Fibroblast of villous mesenchyme (primary cell): ENCODE measurements at places on chromosomes 2 and 18. TPM values are rescaled to one million over a fixed set of nuclear protein-coding genes. Genes with fewer than 3 reads are reported as not detected.

The ZBTB7C gene
- not detected in 2 replicates for total RNA-seq

DNA sequence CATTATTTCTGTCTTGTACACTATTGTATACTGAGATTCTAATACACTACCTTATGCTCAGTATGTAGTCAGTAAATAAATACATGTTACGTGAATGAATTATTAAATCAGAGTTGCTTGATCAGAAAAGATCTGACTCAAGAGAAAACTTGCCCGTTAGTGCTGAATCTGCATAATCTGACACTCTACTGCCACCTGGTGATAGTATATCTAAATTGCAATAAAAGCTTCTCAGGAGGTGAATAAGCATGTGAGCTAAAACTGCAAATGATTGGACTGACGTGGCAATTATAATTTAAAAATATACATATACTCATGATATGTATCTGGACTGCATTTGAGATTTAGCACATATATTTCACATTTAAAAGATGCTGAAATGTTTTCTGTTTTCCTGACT, 70.4 kb downstream of the KIAA1328 start:
- peak; percentile 27 for DNase-seq

DNA sequence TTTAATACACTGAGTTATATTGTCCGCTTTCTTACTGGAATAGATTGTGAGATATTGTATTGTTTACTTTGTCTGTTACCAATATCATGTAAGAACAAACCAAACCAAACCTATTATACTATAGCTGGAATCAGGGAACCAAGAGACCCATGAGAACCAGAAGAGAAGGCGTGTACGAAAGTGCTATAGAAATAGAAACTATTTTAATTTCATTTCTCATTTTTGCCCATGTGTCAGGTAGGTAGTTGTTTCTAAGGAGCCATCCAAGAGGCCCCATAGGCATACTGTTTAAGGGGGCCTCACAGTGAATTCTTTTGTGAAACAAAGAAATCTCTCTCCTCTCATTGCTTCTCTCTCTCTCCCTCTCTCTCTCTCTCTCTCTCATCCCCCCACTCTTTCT, 363.6 kb downstream of the RNF144A start:
- no peak for DNase-seq

DNA sequence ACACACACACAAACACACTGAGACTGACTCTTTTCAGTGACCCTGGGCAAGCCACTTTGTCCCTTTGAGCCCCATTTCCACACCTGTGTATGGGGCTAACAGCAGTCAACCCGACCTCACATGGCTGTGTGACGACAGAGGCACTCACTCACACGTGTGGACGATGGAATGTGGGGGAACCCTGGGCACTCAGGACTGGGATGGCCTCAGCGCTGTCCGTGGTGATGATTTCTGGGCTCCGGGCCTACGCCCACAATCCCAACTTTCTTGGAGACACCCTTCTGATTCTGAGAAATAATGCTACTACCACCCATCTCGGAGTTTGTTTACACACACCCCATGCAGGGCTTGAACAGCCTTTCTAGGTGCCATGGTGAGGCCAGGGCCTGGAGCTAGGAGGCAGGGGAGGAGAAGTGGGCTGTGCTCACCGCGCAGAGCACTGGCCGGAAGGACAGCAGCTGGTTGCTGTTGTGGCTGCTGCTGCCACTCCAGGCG, 1.5 kb downstream of the CRYBA2 start:
- peak; percentile 23 for DNase-seq

- no peak for DNase-seq
Observed at GRCh38 chr2:24858996-24859395, 61.0 kb downstream of the ADCY3 start.

GRCh38 chr2:164220265-164220664, 401.0 kb downstream of the GRB14 start:
- no peak for DNase-seq

The FZD7 gene
- total RNA-seq = 14.7 and 43.8 TPM in 2 replicates

The UCN gene
- total RNA-seq = 0.43 and 0.64 TPM in 2 replicates

DNA sequence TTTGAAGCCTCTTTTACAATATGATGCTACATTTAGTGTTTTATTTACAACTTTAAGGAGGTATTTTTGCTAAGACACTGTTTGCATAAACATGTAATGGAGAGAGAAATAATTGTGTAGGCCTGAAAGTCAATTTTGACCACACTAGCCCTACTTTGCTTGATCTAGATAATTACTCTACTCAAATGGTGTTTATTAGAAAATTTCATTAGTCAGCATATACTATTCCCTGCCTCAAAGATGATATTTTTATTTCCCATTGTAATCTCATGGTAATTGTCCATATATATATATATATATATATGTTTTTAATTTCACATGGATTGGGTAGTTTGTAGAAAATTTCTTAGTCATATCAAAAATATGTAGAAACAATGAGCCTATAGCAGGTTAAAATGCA, 632.2 kb downstream of the SATB2 start:
- DNase-seq = no peak

GRCh38 chr2:69202327-69202726, 184.7 kb downstream of the GFPT1 start:
- no peak for DNase-seq

DNA sequence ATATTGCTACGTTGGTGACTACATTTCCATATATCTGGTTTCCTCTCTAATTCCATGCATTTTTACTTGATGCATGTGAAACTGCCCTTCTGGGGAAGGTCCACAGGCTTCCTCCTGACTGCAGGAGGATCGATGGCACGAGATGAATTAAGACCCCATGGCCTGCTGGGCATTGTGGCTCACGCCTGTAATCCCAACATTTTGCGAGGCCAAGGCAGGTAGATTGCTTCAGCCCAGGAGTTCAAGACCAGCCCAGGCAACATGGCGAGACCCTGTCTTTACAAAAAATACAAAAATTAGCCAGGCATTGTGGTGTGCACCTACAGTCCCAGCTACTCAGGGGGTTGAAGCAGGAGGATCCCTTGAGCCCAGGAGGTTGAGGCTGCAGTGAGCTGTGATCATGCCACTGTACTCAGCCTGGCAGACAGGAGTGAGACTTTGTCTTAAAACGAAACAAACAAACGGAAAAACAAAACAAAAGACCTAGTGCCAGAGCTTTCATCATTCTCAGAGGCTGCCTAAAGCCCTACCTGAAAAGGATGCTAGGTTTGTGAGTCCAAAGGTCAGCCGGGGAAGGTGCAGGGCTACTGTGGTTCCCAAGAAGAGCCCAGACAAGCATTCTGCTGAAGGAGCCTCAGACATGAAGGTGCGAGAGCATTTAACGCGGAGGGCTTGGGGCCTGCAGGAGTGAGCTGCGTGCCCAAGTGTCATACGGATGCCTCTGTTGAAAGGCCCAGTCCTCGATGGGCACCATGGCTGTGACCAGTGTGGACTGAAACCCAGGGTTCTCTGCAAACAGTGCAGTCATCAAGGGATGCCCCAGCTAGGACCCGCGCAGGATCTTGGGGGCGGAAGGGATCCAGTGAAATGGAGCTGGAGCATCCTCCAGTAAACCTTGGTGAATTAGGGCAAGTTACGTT, 21.6 kb downstream of the GPR55 start:
- no peak for DNase-seq

DNA sequence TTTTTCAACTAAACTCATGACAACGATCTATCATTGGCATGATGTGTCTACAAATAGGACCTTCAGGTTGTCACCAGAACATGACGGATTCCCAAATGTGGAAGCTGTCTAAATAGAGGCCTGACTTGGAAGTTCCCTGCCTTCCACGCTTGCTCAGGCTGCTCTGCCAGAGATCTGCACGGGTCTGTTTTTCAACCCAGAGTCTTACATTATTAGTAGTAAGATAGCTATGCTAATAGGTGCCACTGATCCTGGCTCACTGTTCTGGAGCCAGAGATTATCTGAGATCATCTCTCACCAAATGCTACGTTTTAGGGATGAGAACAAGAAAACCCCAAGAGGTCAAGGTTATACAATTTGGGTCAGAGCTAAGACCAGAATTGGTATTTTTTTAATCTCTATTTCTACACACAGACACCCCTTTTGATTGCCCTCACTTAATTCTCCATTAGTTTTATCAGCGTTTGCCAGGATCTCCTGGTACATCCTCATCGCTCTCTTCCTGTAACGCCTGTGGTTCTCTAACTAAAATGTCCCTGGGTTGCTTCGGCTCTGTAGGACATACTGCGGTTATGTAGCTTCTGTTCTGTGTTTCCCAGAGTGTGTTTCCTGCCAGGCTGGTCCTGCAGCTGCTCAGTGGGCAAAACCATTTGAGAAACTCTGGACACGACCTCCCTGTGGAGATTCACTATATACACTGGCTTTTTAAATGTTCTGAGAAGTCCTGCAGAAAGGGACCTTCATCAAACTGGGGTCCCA, 5.7 kb downstream of the CDC42EP3 start:
- no peak for DNase-seq

The PSTPIP2 gene
- total RNA-seq = 8.7 and 21.2 TPM in 2 replicates

The ANKRD30B gene
- total RNA-seq = 0.86 and 1.9 TPM in 2 replicates

DNA sequence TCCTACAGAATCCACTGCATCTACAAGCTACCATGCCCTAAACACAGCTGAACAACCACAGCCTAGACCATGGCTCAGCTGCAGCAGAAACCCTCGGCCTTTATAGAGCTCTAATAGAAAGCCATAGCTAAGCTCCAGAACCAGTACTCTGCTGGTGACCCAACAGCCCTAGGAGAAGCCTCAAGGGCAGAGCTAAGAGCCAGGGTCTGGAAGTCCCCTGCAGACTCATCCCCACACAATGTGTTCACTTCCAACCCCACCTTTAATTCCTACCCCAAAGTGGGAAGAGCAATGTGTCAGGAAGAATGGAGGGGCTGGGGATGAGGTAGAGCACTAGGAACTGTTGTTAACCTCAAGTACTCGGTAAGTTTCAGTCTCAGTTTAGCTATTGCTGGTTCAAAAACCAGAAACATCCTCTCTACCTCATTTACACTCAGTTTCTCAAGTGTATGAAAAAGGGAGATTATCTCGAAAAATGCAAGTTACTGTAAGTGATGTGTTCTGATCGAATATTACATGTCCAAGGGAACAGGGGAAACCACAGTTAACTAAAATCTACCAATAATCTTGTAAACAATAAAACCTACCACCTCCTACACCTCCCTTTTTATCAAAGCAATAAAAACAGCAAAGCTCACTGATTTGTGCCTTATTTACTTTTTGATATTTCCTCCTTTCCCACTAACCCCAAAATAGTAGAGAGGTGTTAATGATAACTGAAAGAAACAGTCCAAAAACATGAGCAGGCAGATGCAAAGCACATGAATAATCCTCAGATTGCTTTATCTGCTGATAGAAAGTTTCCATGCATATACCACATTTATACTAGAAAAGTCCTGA, 36.2 kb downstream of the THADA start:
- no peak for DNase-seq

The LYPD6B gene
- 1.9 and 3.0 TPM in 2 replicates for total RNA-seq

- no peak for DNase-seq
Observed at GRCh38 chr2:31547485-31547884, 33.3 kb downstream of the SRD5A2 start.

The C1GALT1C1L gene
- total RNA-seq = 0.86 and 1.3 TPM in 2 replicates

The NXPH2 gene
- under 0.01 TPM in 1 of 2 replicates, not detected in the other for total RNA-seq

The RAD51AP2 gene
- under 0.01 TPM in 2 replicates for total RNA-seq

DNA sequence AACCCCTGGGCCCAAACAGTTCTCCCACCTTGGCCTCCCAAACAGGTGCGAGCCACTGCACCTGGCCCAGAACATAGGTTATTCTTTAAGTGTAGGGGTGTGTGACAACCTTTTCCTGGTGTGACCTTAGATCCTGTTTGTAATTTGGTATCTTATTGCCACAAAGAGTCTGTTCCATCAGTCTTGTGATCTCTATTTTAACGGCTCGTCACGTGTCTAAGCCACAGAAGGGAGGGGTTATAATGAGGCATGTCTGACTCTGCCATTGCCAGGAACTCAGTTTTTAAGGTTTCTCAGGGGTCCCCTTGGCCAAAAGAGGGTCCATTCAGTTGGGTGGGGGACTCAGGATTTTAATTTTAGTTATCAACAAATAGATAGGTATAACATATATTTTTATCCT, 4.4 kb upstream of the ALS2 start:
- no peak for DNase-seq

The AP1S3 gene
- 4.7 and 5.8 TPM in 2 replicates for total RNA-seq

GRCh38 chr2:71001981-71002570, 7.4 kb upstream of the TEX261 start:
- DNase-seq = no peak

- peak; percentile 68 for DNase-seq
Observed at GRCh38 chr2:117856415-117857210, 42.1 kb downstream of the DDX18 start.

- no peak for DNase-seq
Observed at GRCh38 chr2:20594957-20595356, 55.9 kb downstream of the HS1BP3 start.

The TBR1 gene
- under 0.01 TPM in 1 of 2 replicates, not detected in the other for total RNA-seq

DNA sequence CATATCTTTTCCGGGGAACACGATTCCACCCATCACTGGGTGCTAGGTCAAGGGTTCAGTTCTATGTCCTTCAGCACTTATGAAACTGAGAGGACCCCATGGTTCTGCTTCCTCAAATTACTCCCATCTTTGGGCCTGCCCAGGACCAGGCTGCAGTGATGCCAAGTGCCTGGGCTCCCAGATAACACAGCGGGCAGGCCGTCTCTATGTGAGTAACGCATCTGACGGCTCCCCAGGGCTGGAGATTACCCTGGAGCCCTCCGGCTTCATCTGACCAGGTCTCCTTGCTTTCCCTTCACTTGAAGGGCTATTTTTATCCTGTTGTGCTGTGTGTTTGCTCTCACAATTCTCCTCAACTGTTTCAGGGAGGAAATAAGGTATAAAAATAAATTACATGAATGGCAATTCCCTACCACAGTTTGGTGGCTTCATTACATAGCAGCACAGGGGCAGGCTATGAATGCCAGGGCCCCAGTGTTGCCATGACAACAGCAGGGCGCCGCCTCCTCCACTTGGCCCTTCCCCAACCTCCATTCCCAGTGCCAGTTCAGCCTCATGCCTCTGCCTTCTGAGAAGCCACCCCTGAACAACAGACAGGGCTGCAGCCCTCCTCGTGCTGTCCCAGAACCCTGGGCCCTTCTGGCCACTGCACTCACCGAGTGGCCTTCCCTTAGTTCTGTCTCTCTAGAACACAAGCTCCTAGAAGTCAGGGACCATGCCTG, 25.4 kb upstream of the TMEM131 start:
- no peak for DNase-seq

The LHCGR gene
- under 0.01 TPM in 1 of 2 replicates, not detected in the other for total RNA-seq

The MPPE1 gene
- total RNA-seq = 21.9 and 27.2 TPM in 2 replicates

DNA sequence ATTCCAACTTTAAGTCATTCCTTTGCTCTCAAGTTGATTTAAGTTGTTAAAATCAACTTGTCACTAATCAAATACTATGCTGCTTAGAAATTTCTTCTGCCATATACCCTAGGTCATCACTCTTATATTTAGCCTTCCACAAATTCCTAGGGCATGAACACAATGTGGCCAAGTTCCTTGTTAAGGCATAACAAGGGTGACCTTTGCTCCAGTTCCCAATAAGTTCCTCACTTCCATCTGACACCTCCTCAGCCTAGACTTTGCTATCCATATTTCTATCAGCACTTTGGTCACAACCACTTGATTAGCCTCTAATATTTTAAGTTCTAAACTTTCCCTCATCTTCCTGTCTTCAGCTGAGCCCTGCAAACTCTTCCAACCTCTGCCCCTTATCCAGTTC, 9.9 kb upstream of the TMEM37 start:
- no peak for DNase-seq

The FBXO41 gene
- 1.3 and 1.6 TPM in 2 replicates for total RNA-seq
